ENCODE measurements at places on chromosomes 1 and 21. TPM values are rescaled to one million over a fixed set of nuclear protein-coding genes. Genes with fewer than 3 reads are reported as not detected.

GRCh38 chr1:172654535-172654934 lies 4.4 kb upstream of the FASLG start:
- H3K27me3 ChIP-seq: no peaks in the 10 kb centered on the region
- H3K36me3 ChIP-seq: no peaks in the 10 kb centered on the region
- no peak overlapping the region for H3K4me3 ChIP-seq
- H3K4me1 ChIP-seq: no peaks in the 10 kb centered on the region
- no peak overlapping the region for H3K27ac ChIP-seq
- DNase-seq: no peak

GRCh38 chr1:187157115-187157514 lies 328.4 kb downstream of the PLA2G4A start:
- H3K27ac ChIP-seq: no peak overlapping the region
- no peaks in the 10 kb centered on the region for H3K4me1 ChIP-seq
- H3K36me3 ChIP-seq: no peaks in the 10 kb centered on the region
- no peaks in the 10 kb centered on the region for H3K27me3 ChIP-seq
- H3K4me3 ChIP-seq: no peak overlapping the region
- DNase-seq: no peak

GRCh38 chr1:12480748-12481362 lies 137.2 kb downstream of the DHRS3 start:
- DNase-seq: peak; percentile 73
- H3K27me3 ChIP-seq: no peaks in the 10 kb centered on the region
- H3K27ac ChIP-seq: peak overlapping the region; percentile 48
- peaks cover 63% of the 10 kb centered on the region for H3K4me1 ChIP-seq
- H3K4me3 ChIP-seq: no peak overlapping the region
- H3K36me3 ChIP-seq: peaks cover 4% of the 10 kb centered on the region

DNA sequence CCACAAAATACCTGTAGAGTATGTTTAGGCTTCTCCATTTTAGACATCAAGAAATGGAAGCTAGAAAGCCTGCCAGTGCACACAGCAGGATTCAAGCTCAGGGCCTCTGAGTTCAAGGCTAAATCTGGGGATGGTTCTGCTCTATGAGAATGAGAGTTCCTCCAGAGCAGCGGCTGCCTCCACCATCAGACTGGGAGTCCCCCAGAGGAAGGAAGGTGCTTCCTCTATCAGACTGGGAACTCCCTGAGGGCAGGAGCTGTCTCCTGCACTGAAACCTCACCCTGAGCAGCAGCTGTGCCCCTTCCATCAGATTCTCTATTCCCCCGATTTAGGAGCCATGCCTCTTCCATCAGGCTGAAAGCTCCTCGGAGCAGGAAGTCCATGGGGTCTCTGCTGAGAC lies 20.1 kb downstream of the PLA2G5 start:
- no peak overlapping the region for H3K27ac ChIP-seq
- no peak for DNase-seq
- no peak overlapping the region for H3K4me3 ChIP-seq
- peaks cover 4% of the 10 kb centered on the region for H3K4me1 ChIP-seq
- peaks cover 6% of the 10 kb centered on the region for H3K27me3 ChIP-seq

- H3K4me3 ChIP-seq: no peak overlapping the region
- peak; percentile 41 for DNase-seq
- no peaks in the 10 kb centered on the region for H3K27me3 ChIP-seq
- H3K4me1 ChIP-seq: peaks cover 9% of the 10 kb centered on the region
These were observed 104.2 kb downstream of the DUSP10 start for GRCh38 chr1:221637641-221638041.

DNA sequence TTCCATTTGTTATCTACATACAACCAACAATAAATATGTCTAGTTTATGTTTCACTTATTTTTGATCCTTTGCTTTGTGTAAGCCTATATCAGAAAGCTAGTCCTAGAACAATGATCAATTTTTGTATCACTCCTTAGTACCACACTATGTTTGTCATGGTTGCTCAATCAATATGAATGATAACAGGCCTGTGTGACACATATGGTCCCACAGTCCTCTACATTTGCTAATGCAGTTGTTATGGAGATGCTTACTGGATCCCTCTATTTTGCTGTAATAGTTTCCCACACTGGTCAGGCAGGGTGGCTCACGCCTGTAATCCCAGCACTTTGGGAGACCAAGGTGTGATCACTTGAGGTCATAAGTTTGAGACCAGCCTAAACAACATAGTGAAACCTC lies 59.1 kb downstream of the ERO1B start:
- no peaks in the 10 kb centered on the region for H3K27me3 ChIP-seq
- no peaks in the 10 kb centered on the region for H3K36me3 ChIP-seq
- no peak overlapping the region for H3K27ac ChIP-seq
- H3K4me1 ChIP-seq: no peaks in the 10 kb centered on the region

DNA sequence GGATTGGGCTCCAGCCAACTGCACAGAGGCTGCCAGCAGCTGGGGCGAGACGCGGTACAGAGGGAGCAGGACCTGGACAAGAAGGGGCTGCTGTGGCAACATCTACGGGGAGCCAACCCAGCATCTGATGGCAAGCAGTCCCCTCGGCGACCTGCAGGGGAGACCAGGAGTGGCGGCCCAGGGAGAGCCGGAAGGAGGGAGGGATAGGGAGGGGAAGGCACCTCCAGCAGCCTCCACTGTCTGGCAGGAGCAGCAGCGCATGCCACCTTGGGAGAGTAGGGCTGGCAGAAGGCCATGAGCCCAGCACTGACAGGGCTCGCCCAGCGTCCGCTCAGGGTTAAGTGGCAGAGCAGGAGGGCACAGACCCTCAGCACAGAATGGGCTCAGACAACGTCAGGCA lies 17.3 kb downstream of the CHD5 start:
- peaks cover 7% of the 10 kb centered on the region for H3K27me3 ChIP-seq
- no peaks in the 10 kb centered on the region for H3K36me3 ChIP-seq
- no peak for DNase-seq
- no peaks in the 10 kb centered on the region for H3K4me1 ChIP-seq

DNA sequence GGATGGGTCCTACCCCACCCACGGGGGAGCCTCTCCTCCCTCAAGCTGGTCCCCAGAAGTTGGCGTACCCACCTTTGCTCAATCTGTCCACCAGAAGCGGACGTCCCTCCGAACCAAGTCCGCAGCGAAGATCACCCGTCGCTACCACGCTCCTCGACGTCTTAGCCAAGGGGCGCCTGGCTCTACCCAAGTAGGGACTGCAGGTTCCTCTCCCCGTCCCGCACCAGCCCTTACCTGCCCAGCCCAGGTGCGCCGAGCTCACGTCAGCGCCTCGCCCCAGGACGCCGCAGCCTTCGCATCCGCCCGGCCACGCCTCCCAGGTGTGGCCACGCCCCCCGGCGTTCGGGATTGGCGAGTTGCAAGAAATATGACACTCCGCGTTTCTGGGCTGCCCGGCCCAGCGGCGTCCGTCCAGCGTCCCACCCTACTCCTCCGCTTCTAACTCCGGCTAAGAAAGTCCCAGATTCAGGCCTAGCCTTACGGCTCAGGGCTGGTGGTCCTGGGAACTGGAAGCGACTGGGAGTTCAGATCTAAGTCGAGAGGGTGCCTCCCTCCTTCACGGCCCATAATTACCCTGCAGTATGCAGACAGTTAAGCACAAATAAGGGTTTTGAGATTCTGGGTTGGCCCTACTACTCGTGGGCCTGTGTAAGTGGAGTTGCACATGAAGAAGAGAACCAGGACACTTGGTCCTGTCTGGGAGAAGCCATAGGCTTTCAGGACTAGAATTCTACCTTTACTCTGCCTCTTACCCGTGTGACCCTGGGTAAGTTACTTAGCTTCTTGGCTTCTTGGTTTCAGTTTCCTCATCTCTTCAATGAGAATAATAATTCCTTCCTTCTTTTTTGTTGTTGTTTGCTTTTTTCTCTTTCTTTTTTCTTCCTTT lies at the start of gene IRF6:
IRF6 (minus strand) TSS at position 268 of the 886 bp plus-strand sequence. CDS start 4,729 bp downstream, outside the sequence.
- H3K4me1 ChIP-seq: peaks cover 15% of the 10 kb centered on the region
- peak; percentile 63 for DNase-seq
- H3K27ac ChIP-seq: no peak within 1 kb of the TSS
- no peaks in the 10 kb centered on the region for H3K36me3 ChIP-seq
- H3K4me3 ChIP-seq: peak within 1 kb of the TSS; percentile 17

- no peaks in the 10 kb centered on the region for H3K27me3 ChIP-seq
- H3K36me3 ChIP-seq: no peaks in the 10 kb centered on the region
- H3K4me3 ChIP-seq: no peak overlapping the region
These were observed 20.3 kb downstream of the NFIA start for GRCh38 chr1:61102621-61103020.

DNA sequence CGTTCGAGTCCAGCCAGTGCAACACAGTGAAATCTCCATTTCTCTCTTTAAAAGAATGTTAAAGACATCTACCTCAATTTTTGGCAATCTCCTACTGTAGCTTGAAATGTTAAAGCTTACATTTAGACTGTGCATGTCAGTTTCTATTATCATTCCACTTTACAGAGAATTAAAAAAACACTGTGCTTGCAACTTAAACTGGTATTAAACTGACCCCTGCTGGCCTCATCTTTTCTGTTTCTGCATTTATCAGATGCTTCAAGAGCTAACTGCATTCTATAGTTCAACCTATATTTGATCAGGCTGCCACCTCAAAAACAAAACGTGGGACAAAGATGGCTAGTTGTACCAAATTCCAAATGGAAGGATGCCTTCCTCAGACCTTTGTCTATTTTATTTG lies 226.5 kb downstream of the SMYD3 start:
- H3K27me3 ChIP-seq: no peaks in the 10 kb centered on the region
- H3K36me3 ChIP-seq: no peaks in the 10 kb centered on the region
- DNase-seq: peak; percentile 40

DNA sequence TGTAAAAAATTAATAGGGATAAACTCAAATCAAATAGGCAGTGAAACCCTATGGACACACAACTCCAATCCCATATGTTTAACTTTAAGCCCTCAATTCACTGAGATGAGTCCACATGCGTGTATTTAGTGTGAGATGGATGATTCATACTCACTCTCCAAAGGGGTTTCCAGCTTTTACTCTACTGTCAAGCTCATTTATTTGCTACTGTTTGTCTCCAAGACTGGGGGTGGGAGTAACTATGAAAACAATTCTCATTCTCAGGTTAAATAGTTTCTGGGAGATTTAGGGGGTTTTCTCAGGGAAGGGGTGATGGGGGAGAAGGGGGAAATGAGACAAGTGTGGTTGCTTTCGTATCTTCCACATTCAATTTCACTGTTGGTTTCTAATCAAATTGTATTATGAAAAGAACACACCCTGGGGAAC lies 2.7 kb downstream of the RAB29 start:
- H3K36me3 ChIP-seq: no peaks in the 10 kb centered on the region
- no peak for DNase-seq
- peaks cover 8% of the 10 kb centered on the region for H3K4me1 ChIP-seq
- H3K4me3 ChIP-seq: no peak overlapping the region

DNA sequence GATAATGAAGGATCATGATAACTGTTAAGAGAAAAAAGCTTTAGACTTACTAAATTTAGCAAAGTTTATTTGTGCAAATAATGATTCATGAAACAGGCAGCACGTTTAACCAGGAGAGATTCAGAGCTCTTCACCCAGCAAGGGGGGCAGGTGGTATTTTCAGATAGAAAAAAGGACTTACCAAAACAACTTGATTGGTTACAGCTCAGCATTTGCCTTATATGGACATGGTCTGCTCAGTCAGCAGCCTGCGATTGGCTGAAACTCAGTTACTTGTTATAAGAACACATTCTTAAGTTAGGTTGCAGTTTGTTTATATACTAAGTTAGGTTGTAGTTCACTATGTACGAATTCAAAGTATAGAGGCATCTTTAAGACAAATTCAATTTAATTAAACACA lies 165.6 kb downstream of the DUSP10 start:
- H3K4me1 ChIP-seq: peaks cover 3% of the 10 kb centered on the region
- H3K4me3 ChIP-seq: no peak overlapping the region
- no peak overlapping the region for H3K27ac ChIP-seq
- H3K36me3 ChIP-seq: no peaks in the 10 kb centered on the region

DNA sequence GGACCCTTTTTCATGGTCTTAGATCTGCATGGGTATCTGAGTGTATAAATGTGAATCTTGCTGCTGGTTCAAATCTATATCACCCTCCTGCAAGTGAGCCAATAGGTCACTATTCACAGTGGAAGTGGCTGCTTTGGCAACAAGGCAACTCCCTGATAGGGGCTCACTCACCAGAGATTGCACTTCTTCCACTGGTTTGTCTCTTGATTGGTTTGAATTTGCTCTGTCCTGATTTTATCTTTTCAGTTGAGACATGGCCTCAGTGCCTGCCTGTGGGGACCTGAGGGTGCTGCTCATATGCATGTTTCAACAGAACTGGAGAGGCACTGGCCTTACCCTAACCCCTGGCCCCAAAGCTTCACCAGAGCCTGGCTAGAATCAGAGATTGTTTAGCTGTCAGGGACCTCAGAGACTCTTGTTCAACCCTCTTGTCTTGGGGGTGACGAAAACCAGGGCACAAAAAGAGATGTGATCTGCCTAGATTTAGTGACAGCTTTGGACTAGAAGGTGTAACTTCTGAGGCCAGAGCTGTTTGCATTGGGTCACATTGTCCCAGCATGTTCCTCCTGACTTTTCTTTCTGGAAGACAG lies 16.9 kb downstream of the AVPR1B start:
- no peak overlapping the region for H3K4me3 ChIP-seq
- no peak for DNase-seq
- H3K27me3 ChIP-seq: no peaks in the 10 kb centered on the region
- H3K36me3 ChIP-seq: no peaks in the 10 kb centered on the region
- no peaks in the 10 kb centered on the region for H3K4me1 ChIP-seq
- H3K27ac ChIP-seq: no peak overlapping the region

- no peaks in the 10 kb centered on the region for H3K36me3 ChIP-seq
- peak; percentile 63 for DNase-seq
- peaks cover 20% of the 10 kb centered on the region for H3K4me1 ChIP-seq
- peaks cover 83% of the 10 kb centered on the region for H3K27me3 ChIP-seq
These were observed at the start of gene PRDM16 for GRCh38 chr1:3068564-3069431. Gene PRDM16 (plus strand): TSS chr1:3069203. CDS start chr1:3069260, 57 bp downstream.

GRCh38 chr1:244917073-244917670 lies 52.8 kb upstream of the HNRNPU start:
- no peaks in the 10 kb centered on the region for H3K36me3 ChIP-seq
- H3K27ac ChIP-seq: no peak overlapping the region
- H3K27me3 ChIP-seq: no peaks in the 10 kb centered on the region

- peak; percentile 20 for DNase-seq
- no peak overlapping the region for H3K4me3 ChIP-seq
- H3K27ac ChIP-seq: no peak overlapping the region
- H3K27me3 ChIP-seq: no peaks in the 10 kb centered on the region
These were observed 80.5 kb downstream of the FAM78B start for GRCh38 chr1:166086113-166086883.

The TENT5C gene
- total RNA-seq: 6.6 TPM

The SELP gene
- 1.2 TPM for total RNA-seq

The PRAMEF33 gene
- not detected for total RNA-seq
